ENCODE measurements at places on chromosomes 16 and 17.

- peak; percentile 20 for DNase-seq
These were observed 157.5 kb upstream of the CACNG5 start for GRCh38 chr17:66677201-66677981.

- no peak for DNase-seq
These were observed 108.8 kb downstream of the IRX5 start for GRCh38 chr16:55039511-55039910.

DNA sequence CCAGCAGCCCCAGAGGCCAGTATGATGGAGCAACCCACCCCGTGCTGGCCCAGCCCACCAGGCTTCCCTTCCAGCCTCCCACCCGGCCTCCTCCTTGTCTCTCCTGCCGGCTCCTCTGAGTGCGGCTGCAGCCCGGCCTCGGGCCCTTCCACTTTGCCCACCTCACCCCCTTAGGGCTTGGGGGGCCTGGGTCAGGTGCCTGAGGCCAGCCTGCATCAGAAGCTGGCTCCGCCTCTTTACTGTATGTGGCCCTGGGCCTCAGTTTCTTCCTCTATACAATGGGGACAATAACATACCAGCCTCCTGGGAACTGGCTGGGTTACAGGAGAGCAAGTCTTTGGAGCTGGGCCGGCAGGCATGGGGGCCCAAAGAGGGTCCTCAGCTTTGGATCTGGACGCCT, 221.1 kb upstream of the CIBAR2 start:
- DNase-seq, result no peak

DNA sequence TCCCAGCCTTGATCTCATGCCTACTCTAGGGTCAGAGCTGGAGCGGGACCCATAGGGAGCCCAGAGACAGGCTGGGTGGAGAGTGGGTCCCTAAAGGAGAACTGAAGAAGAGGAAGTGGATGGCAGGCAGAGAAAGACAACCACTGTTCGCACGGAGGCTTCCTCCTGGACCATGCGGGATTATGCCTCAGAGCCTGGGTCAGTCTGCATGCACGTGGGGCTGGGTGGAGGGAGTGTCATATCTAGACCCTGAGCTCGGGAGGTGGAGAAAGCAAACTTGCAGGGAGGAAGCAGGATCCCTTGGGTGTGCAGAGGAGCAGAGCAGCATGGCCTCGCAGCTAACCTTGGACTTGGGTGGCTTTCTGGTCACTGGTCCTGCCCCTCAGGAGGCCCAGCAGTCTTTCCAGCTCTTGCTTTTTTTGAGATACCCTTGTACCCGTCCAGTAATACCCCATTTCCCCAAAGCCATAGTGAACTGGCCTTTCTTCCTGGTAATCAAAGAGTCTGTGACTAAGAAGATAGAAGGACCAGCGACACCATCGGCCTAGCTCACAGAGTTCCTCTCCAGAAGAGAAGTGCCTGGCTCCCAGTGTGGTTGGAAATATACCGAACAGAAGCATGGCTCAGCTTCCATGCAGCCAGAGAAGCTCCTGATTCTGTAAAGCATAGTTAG, 344.2 kb downstream of the CPPED1 start:
- no peak for DNase-seq

- DNase-seq, result no peak
These were observed 173.4 kb downstream of the ZNF18 start for GRCh38 chr17:11823862-11824261.

DNA sequence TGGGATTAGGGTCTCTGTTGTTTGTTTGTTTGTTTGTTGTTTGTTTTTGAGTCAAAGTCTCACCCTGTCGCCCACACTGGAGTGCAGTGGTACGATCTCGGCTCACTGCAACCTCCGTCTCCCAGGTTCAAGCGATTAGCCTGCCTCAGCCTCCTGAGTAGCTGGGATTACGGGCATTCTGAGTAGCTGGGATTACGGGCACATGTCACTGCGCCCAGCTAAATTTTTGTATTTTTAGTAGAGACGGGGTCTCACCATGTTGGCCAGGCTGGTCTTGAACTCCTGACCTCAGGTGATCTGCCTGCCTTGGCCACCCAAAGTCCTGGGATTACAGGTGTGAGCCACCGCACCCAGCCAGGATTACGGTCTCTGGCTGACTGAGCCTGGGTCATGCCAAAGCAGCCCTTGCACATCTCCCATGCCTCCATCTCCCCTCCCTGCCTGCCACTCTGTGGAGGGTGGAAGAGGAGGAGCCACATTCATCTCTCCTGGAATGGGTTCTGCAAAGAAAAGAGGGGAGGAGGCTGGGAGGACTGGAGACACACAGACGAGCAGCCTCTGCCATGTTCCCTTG, 59.2 kb downstream of the BEAN1 start:
- DNase-seq, result no peak

DNA sequence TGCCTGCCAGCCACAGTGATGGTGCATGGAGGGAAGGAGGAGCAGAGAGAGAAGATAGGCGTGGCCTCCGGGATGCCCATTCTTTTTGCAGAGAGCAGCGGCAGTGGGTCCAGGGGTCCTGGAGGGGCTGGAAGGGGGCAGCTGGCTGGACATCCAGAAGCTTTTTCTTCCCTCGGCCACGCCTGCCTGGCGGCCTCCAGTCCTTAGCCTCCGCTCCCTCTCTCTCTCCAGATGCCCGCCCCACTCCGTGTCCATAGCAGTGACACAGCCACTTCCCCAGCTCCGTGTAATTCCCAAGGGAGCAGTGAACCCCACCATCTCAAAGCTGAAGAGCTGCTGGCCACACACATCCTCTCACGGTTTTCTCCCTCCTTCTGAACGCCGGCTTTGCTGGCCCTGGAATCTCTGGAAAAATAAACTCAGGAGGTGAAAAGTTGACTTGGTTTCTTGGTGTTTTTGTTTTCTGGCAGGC, 26.3 kb upstream of the CDC42EP4 start:
- DNase-seq, result peak; percentile 41

Data from AG08396 (cell line).